Activated T-helper 1 cell treated with anti-CD3 and anti-CD28 coated beads, Interleukin-2, amount 50 U/mL, for 16 hours (primary cell): ENCODE measurements at places on chromosomes 1 and 21.

GRCh38 chr1:213996320-213997037, 8.7 kb downstream of the PROX1 start:
- no peak for DNase-seq

- DNase-seq: no peak
These were observed 28.2 kb downstream of the CTNNBIP1 start for GRCh38 chr1:9881838-9882249.

- no peak for DNase-seq
These were observed 47.9 kb downstream of the AGPAT3 start for GRCh38 chr21:43912910-43913309.

- DNase-seq: no peak
These were observed 104.0 kb downstream of the TPR start for GRCh38 chr1:186271032-186271431.

- no peak for DNase-seq
These were observed 567.2 kb downstream of the PTPRU start for GRCh38 chr1:29803486-29803885.

DNA sequence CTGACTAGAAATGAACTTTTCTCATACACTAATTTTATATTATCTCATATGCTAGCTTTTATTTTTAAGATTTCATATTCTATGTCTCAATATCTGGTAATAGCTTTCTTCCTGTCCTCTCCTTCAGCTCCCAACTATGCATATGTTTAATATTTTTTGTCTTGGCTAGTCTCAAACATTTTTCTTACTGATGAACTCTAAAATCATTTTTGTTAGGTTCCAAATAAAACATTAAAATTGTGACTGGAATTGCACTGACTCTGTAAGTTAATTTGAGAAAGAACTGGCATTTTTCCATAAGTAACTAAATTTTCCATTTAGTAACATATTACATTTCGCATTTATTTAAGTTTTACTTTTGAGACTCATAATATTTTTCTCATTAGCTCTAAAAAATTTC, 368.5 kb upstream of the DPYD start:
- no peak for DNase-seq

GRCh38 chr1:201790261-201790660, 38.7 kb upstream of the IPO9 start:
- no peak for DNase-seq

DNA sequence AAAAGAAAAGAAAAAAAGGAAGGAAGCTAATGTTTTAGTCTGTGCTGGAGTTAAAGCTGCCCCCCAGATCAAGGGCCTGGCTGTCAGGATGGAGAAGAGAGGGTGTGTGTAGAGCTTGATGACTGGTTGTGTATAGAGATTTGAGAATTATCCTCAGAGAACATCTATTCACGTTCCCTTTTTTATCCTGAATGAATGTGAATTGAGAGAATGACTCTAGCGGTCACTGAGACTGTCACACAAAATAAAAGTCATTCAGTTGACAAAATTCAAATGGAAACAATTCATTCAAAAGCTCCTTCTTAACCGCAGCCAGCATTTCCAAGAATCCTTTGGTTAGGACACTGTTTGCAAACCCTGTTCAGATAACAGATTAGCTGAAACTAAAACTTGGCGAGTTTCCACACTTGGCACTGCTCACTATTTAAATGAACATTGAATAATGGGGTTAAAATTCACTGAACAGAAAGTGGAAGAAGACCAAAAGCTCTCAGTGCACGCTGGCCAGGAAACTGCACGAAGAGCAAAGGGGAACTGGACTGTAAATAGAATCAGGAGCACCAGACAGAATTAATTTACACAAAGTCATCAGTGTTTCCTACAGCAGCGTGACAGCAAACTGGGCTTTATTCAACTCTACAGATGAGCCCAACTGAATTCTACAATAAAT, 13.6 kb upstream of the FAM89A start:
- DNase-seq: no peak

DNA sequence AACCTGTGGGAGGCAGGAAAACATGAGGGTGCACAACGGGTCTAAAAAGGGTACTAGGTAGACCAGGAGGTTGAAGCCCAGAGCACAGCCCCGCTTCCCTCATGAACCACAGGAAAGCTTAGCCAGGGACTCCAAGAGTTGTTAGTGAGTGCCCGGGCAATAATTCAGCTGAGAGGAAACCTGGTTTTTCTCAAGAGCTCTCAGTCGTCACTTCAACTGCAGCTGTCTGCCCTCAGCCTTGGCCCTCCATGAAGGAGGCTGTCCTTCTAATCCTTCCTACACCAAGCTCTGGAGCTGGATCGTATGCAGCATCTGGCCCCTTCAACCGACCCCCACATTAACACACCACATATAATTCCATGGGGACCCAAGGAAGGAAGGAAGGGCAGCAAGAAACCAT, 77.0 kb upstream of the BACE2 start:
- no peak for DNase-seq

GRCh38 chr1:4726620-4727341, 72.4 kb downstream of the AJAP1 start:
- DNase-seq: no peak

GRCh38 chr1:245983294-245983967, 523.6 kb downstream of the SMYD3 start:
- DNase-seq: no peak

GRCh38 chr1:64320470-64320869, 117.0 kb downstream of the UBE2U start:
- DNase-seq: no peak

DNA sequence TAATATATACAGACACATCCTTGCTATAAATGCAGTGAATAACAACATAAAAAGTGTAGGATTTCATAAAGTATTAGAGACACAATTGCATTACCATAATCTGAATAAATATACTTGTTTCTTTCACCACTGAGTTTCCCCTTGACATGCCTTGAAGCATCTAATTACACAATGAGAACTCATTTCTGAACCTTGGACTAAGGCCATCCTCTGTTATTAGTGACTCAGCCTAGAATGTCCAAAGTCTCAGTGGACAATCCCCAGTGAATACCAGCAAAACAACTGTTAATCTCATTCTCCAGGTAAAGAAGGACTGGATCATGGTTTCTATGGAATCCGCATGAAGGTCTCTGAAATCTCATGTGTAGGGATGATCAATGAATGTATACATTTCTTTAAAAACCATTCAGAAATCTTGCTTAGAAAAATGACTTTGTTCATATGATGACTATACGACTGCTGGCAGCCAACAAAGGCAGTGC, at the start of gene OR2L5:
TSS of gene OR2L5 (plus strand) at position 432 of the 482 bp plus-strand sequence. CDS start 8,288 bp downstream, outside the sequence.
- no peak for DNase-seq

- DNase-seq: no peak
These were observed 14.1 kb downstream of the XKR8 start for GRCh38 chr1:27973771-27974416.

DNA sequence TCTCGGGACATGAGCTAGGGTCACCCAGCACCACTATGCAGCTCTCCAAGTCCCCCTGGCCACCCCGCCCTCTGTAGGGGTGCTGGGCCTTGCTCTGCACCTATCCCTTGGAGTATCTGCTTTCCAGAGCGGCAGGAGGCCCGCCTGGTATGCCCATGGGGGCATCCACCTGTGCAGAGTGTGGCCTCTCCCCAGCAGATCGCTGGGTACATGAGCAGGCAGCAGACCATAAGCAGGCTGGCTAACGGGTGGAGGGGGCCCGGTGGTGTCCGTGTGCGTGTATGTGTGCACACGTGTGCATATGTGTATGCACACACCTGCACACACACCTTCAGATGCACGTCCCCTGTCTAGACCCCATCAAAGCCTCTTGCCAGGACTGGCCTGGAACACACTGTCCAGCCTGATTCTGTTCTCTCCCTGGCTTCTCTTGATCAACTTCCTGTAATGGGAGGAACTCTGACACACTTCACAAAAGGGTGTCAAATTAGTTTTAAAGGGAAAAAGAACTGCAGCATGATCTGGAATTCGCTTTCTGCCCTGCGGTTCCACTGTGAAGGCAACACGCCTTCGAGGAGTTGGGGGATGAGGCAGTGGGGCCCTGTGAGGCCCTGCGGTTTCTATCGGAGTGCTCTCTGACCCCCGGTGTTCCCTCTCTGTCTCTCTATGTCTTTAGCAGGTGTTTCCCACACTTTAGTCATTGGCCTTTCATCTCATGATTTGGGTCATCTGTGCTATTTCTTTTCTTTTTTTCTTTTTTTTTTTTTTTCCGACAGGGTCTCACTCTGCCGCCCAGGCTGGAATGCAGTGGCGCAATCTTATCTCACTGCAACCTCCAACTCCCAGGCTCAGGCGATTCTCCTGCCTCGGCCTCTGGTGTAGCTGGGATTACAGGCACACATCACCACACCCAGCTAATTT, 17.2 kb upstream of the NPHP4 start:
- DNase-seq: no peak

DNA sequence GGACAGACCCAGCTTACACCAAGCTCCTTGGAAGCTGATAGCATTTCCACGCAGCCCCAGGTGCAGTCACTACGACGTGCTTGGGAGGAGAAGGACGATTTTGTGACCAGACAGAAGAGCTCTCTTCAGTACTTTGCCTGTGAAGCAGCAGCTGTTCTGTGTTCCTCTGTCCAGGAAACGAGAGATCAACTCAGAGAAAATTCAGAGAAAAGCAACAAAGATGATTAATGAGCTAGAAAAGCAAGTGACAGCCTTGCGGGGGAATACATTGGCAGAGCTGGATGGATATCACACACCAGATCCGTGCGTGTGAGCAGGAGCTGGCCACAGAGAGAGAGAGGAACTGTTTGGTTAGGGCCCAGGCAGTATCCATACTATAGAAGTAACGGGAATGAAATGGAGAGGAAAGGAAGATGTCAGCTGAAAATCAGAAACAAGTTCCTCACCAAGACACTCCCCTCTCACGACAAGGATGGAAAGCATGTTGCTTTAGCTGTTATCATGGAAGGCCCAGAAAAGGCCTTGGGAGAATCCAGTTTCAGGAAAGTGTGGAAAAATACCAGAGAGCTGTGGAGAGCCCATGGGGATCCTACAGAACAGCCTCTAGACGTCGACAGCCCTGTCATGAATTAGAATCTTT, 106.2 kb downstream of the TOMM20 start:
- DNase-seq: no peak

- no peak for DNase-seq
These were observed 31.1 kb downstream of the KPNA6 start for GRCh38 chr1:32138965-32139364.

DNA sequence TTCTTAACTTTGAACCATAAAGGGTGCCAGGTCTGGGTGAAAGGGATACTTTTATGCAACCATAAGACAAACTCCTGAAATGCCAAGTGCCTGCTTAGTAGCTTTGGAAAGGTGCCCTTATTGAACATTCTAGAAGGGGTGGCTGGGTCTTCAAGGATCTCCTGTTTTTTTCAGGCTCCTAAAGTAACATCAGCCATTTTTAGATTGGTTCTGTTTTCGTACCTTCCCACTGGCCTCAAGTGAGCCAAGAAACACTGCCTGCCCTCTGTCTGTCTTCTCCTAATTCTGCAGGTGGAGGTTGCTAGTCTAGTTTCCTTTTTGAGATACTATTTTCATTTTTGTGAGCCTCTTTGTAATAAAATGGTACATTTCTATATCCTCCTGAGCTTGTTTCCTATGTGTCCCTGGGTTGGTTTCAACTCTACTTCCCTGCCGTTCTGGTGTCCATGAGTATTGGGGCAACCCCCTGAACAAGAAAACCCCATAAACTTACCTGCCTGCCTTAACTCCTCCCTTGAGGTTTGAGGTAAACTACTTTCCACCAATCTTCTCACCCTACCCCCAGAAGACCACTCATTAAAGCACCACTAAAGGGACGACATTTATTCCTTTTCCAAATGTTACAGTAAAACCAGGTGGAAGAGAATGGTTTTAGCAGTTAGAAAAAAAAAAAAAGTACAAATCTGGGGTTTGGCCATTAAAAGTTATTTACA, 2.6 kb downstream of the MARCKSL1 start:
- DNase-seq: no peak
